ENCODE measurements at places on chromosomes 12 and 14. TPM values are rescaled to one million over a fixed set of nuclear protein-coding genes. Genes with fewer than 3 reads are reported as not detected.

The GUCY2C gene
- 0.10 TPM for total RNA-seq

The KLRD1 gene
- 4.6 TPM for total RNA-seq

The GOLT1B gene
- total RNA-seq = 38.5 TPM

- no peak for DNase-seq
Measured at GRCh38 chr12:110804406-110804805, 42.4 kb upstream of the CCDC63 start.

DNA sequence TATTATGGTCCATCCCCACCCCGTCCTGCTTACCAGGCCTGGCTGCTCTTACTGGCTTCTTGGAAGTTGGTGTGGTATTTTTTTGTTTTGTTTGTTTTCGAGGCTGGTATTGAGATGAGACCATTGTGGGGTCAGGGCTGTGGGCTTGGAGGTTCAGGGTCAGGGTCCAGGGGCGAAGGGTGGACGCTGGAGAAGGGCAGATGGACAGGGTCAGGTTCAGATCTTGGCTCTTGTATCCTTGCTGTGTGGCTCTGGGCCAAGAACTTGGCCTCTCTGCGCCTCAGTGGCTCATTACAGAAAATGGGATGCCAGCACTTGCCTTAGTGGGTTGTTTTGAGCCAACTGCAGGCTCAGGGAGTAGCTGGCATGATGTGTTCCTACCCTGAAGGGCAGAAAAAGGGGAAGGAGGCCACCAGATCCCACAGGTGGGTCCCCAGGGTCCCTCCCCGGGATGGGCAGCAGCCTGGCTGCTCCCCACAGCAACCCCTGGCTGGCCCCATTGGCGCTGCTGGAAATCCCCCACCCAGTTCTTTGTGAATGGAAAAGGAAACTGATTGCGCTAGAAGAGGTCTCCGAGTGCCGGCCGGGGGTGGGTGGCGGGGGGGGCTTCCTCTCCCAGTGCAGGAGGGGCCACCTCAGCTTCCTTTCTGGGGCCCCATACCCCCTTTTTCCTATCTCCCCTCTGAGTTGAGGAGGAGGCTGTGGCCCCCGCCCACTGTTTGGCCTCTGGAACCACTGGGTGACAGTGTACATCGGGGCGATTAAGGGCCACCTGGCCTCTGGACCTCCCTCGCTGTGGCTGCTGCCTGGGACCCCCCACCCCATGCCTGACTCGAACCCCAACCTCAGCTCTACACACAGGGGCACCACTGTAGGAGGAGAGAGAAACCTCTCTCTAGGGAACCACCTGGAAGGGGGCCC, 25.0 kb downstream of the SH2B3 start:
- DNase-seq = no peak

DNA sequence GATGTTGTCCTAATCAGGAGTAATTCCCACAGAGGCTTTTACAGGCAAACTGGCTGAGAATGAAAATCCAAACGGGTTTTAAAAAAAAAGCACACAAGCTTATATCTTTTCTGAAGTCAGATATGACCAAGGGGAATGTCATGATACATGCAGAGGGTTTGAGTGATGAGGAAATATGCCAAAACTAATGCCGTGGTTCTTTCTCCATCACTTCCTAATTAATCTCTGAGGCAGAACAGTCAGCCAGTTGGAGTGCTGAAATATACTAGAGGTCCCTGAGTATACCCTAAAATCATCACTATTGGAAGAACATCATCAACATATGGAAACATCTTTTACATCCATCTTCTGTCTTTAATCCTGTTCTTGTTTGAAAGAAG, 160.8 kb upstream of the FAR2 start:
- no peak for DNase-seq

DNA sequence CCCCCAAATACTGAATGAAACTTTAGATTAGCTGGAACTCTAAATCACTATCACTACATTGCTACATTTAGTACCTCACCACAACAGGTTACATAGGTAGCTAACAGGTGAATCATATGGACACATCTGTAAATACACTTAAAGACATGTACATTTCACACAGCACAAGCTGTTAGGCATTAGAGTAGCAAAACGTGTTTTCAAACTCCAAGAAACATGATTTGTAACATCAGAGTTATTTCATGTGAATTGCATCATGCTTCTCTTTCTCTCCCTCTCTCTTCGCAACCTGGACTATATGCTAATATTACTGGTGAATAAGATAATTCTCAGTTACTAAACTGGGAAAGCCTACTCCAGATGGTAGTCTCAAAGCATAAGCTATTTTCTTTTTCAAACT, 4.3 kb downstream of the SEL1L start:
- no peak for DNase-seq

GRCh38 chr14:51160871-51161270, 66.0 kb upstream of the TRIM9 start:
- DNase-seq = no peak

DNA sequence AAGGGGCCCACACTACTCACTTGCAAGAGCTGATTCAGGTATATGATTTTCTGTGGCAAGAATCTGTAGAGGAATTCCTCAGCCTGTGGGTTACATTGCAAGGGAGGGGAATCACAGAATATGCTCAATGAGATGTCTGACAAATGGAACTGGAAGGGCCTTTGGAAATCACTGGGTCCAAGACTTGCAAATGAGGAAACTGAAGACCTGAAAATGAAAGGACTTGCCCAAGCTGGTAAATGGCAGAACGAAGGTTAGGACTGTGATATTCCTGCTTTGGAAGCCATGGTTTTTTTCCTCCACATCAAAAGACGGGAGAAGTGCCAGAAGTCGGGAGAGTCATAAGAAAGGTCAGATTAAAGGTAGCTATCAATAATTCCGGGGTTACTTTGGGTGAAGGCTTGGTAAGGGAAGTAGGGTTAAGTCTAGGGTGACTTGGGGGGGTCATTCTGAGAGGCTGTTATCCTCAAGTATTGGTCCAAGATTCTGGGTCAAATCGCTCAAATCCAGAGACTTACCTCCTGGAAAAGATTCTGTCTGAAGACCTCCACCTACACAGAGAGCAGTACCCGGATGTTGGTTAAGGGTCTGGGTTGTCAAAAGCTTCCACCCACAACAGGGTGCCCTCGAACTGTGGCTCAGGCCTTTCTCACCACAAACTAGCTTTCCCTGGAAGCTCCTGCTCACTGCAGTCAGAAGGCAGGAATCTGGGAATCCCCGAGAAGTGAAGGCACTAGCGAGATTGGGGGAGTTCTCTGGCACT, 539 bp downstream of the PSME2 start:
- DNase-seq = no peak

DNA sequence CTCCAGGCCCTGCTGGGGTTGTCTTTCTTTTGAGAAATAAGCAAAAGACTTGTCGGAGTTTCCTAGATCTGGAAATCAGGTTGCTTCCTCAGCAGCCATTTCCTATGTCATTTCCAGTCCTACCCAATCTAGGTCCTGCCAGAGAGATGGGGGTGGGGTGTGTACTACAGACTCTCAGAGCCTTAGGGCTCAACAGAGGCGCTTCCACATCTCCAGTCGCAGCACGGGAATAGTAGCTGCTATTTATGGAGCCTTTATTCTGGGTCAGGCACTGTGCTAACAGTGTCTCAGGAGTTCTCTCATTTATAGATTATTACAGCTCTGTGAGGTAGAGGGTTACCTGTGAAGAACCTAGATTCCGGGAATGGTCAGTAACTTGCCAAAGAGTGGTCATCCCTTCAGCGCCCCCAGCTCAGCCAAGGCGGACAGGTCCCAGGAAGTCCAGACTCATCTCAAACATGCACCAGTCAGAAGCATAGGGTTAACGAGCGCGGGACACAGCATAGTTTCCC, 21.9 kb downstream of the DHRS2 start:
- DNase-seq = no peak

GRCh38 chr12:30357766-30358490, 337.7 kb downstream of the IPO8 start:
- DNase-seq = no peak

GRCh38 chr12:55899082-55899481, 28.6 kb downstream of the PYM1 start:
- no peak for DNase-seq

DNA sequence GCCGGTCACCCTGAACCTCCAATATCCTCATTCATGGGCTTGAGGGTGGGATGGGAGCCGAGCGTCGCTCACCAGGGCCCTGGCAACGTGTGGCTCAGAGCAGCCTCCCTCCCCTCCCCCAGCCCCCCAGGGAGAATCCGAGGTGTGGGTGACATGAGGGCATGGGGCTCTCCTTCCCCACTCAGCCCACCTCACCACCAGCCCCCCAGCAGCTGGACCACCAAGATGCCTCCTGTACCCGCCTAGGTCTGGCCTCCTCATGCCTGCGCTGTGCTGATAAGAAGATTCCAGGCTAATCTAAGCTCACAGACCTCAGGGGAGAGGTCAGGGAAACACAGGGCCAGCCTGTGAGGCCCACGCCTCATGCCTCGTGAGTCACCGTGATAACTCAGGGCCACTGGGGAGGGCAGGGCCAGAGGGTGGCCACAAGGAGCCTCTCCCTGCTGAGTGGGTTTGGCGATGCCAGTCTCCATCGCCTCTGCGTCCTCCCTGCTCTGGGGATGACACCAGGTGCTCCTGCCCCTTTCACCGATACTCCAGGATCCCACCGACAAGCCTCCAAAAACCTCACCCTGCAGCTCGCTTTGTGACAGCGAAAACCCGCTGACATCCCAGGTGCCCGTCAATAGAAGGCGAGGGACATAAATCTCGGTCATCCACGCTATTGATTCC, 56.9 kb downstream of the TESC start:
- no peak for DNase-seq

Measured in posterior vena cava (tissue), 2 donors.